ENCODE measurements at places on chromosomes 2 and 18. TPM values are rescaled to one million over a fixed set of nuclear protein-coding genes. Genes with fewer than 3 reads are reported as not detected.

The ALPP gene
- total RNA-seq: 0.75 TPM

The TNFRSF11A gene
- total RNA-seq: 7.6 TPM

The ALK gene
- total RNA-seq: not detected

The SLC30A3 gene
- 3.8 TPM for total RNA-seq

The BCL11A gene
- total RNA-seq: 0.20 TPM

The ANKRD30BL gene
- not detected for total RNA-seq

The GALR1 gene
- total RNA-seq: not detected

The FBXO15 gene
- total RNA-seq: 0.72 TPM

The MRO gene
- total RNA-seq: 0.05 TPM

The PDCD1 gene
- not detected for total RNA-seq

The SMYD1 gene
- not detected for total RNA-seq

The ACKR3 gene
- 20.2 TPM for total RNA-seq

The TUBA4A gene
- 338 TPM for total RNA-seq

The TSPYL6 gene
- total RNA-seq: not detected

The CTNNA2 gene
- total RNA-seq: 0.35 TPM

The TLX2 gene
- total RNA-seq: 0.44 TPM

The CFAP221 gene
- total RNA-seq: 0.32 TPM

The MC2R gene
- total RNA-seq: not detected

The GALNT13 gene
- 9.9 TPM for total RNA-seq

The CRYGC gene
- total RNA-seq: not detected

The FAP gene
- total RNA-seq: 0.16 TPM

The PRSS56 gene
- total RNA-seq: 0.14 TPM

The SCN1A gene
- not detected for total RNA-seq

The SERPINB13 gene
- total RNA-seq: not detected

The C2orf80 gene
- not detected for total RNA-seq

The OR6B3 gene
- not detected for total RNA-seq

The FSHR gene
- total RNA-seq: not detected

The ANKRD62 gene
- total RNA-seq: not detected

The RAB27B gene
- 10.4 TPM for total RNA-seq

The SDC1 gene
- 169 TPM for total RNA-seq

The ADAM23 gene
- 8.5 TPM for total RNA-seq

The NYAP2 gene
- total RNA-seq: not detected

The TRIM43 gene
- total RNA-seq: 0.07 TPM

The ANKMY1 gene
- total RNA-seq: 12.1 TPM

The FECH gene
- 41.3 TPM for total RNA-seq

Data from A549 treated with CORT108297 at 1 μM for 4 hours (cell line).